ENCODE measurements at places on chromosomes 2 and 18.

DNA sequence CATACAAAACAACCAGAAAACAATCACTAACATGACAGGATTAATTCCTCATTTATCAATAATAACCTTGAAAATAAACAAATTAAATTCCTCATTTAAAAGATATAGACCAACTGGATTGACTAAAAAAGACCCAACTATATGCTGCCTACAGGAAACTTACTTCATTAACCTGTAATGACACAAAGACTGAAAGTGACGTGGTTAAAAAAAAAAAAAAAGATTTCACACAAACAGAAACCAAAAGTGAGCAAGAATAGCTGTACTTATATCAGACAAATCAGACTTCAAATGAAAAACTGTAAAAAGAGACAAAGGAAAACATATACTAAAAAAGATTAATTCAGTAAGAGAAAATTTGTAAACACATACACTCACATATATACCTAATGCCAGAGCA lies 201.2 kb downstream of the CCDC178 start:
- no peak for DNase-seq

GRCh38 chr2:127531221-127531648 lies 4.2 kb upstream of the MYO7B start:
- DNase-seq = peak; percentile 2

DNA sequence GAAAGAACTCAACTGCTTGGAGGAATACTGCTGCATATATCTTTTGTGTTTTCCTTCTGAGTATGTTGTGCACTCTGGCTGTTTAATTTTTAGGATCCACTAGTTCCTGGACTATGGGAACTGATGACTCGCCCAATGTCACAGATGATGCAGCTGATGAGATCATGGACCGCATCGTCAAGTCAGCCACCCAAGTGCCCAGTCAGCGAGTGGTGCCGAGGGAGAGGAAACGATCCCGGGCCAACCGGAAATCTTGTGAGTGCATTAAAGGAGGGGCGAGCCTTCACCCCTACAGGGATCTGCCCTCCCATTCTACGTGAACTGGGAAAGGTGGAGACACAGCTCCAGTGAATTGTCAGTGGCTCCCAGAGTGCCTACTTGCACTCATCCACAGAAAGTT lies 59.6 kb downstream of the TPGS2 start:
- DNase-seq = no peak

DNA sequence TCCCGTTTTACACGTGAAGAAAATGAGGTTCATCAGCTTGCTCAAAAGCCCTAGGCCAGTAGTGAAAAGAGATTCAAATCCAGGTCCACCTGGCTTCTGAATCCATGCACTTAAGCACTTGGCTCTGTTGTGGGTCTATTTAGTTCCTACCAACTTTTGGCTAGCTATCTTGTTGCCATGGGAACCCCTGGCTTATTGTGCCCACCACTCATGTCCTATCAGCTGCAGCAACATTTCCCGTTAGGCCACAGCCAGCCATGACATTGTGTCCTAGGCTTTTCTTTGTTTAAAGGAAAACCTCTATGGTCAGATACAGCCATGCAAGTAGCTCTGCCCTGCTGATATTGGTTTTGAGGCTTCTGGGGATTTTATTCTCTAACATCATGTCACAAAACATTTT lies 49.8 kb downstream of the PLEK start:
- DNase-seq = no peak

- peak; percentile 90 for DNase-seq
These were observed 57.3 kb upstream of the FAM117B start for GRCh38 chr2:202577250-202578183.

GRCh38 chr2:178592655-178593054 lies 112.4 kb downstream of the PLEKHA3 start:
- DNase-seq = no peak

GRCh38 chr18:23103449-23103848 lies 31.8 kb upstream of the CABLES1 start:
- no peak for DNase-seq

- no peak for DNase-seq
These were observed 89.9 kb upstream of the PELI1 start for GRCh38 chr2:64234150-64234549.

DNA sequence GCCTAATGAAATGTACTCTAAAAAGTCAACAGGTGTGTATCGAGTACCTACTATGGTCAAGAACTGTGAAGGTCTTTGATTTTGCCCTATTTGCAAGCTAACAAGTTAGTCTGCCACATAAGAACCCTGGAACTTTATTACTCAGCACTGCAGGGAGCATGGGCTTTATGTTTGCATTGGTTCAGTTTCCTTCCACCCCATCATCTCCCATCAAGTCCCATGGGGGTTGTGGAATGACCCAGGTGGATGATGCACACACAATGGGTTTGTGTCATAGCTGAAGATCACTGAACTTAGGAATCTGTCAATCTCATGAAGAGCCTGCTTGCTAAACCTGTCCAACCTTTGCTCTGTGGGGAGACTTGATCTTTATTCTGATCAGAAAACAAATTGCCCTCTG lies 265.5 kb downstream of the RPRM start:
- DNase-seq = no peak

DNA sequence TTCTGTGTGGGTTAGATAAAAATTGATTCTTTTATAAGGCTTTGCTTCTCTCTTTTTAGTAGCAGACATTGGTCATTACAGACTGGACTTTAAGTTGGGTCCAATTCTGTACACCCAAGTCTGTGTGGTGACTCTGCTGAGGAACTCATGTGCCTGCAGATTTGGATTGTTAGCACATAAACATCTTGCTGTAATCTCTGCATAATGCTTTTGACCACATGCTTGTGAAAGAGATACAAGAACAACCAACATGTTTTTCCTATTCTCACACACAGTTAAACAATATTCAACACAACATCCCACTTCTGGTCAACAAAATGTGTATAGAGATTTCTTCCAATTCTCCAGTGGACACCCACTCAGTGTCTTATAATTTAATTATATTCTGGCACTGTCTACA lies 270.1 kb downstream of the RDH14 start:
- no peak for DNase-seq

DNA sequence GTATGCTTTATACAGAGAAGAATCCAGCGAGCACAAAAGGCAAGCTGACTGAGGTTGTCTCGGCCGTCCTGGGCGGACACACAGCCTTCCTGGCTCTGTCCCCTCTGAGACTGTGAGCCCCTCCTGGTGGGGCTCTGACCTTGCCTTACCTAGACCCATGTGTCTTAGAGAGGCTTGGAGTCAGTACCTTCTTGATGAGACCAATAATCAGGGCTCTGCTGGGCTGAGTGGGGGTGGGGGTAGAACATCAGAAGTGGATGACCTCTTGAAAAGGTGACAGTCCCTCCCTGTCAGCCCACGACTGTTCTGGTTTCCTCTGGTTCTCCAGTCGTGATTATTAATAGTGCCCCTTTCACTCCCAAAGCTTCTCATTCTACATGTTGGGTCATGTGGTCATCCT lies 31.2 kb downstream of the TWIST2 start:
- DNase-seq = no peak

DNA sequence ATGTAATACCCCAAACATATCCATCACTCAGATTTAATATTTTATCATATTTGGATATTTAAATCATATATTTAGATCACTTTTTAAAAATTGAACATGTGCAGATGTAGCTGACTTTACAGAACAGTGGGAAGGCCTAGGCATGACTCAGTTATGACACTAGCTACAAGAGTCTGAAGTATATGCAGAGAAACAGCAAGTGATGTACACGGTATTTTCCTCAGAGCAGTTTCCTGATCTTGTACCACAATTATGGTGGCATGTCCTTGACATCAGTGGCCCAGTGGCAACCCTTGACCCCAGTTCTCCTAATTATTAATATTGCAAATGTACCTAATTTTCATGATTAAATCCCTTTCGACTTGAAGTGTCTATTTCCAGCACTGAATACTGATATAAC lies 28.2 kb downstream of the CDKL4 start:
- DNase-seq = no peak

DNA sequence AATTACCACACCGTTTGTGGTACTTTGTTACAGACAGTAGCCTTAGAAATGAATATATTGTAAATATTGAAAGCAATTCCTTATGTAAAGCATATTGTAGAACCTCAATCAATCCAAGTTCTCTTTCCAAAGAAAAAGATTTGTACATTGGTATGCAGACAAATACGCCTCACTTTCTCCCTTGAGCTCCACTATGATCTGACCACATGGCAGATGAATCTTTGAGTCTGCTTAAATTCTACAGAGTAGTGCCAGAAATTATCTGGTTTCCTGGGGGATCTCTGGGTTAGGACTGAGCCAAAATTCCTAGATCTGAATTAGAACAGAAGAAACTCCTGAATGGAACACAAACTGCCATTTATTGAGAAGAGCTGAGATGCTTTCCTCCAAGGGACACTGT lies 99.0 kb downstream of the CPO start:
- DNase-seq = no peak

GRCh38 chr2:231370749-231371429 lies 24.6 kb upstream of the B3GNT7 start:
- DNase-seq = no peak

DNA sequence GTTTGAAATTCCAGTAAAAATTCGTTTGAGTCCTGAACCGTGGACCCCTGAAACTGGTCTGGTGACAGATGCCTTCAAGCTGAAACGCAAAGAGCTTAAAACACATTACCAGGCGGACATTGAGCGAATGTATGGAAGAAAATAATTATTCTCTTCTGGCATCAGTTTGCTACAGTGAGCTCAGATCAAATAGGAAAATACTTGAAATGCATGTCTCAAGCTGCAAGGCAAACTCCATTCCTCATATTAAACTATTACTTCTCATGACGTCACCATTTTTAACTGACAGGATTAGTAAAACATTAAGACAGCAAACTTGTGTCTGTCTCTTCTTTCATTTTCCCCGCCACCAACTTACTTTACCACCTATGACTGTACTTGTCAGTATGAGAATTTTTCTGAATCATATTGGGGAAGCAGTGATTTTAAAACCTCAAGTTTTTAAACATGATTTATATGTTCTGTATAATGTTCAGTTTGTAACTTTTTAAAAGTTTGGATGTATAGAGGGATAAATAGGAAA lies 80.7 kb downstream of the ACSL3 start:
- no peak for DNase-seq

- no peak for DNase-seq
These were observed 152.9 kb downstream of the INSIG2 start for GRCh38 chr2:118241128-118241527.

DNA sequence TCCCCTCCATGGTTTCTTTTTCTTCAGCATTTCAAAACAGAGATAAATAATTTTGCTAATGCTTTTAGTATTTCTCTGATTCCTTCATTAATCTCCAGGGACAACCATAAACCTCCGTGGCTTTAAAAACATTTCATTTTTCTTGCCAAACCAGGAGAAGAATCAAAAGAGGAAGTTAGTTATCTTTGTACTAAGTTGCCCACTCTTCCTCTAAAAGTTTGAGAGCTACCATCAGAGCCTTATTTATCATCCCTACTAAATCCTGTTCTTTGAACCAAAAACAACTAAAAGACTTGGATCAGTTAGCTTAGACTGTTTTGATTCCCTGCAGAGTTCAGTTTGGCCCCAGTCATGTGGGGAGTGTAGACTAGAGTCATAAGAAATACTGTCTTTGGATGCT lies 208.4 kb downstream of the SETBP1 start:
- no peak for DNase-seq

- no peak for DNase-seq
These were observed 247.8 kb upstream of the HDAC4 start for GRCh38 chr2:239648607-239649006.

DNA sequence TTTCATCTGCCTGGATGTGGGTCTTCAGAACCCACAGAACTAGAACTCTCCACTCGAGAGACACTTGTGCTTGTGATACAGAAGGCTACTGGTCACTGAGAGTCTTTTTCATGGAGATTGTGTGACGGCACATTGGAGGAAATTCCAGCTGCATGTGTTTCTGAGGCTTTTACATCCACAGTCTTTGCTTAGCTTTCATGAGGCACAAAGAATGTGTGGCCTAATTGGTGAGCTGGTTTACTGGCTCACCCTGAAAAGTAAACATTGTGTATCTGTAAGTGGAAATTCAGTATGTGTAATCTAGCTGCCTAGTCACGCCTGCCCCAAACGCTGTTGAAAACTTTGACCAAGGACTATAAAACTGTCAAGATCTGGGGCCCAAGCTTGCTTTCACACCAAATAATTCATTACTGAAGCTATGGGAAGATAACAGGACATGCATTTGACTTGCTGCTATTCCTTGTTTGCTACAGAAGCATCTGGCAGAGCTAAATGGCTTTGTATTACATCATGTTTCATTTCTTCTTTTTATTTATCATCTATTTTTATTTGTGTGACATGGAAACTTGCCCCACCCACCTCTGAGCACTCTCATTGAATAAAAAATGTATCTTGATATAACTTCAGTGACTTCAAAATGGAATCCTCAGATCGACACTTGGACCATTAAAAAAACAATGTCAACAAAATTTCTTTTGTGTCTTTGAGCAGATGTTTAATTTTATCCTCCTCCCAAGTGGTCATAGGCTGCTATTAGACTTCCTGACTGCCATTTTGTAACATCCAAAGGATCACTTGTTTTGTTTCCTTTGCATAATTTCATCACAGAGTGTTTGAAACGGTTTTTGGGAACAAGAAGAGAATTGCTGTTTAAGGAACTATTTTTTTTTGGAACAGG lies 80.2 kb downstream of the EFEMP1 start:
- no peak for DNase-seq

DNA sequence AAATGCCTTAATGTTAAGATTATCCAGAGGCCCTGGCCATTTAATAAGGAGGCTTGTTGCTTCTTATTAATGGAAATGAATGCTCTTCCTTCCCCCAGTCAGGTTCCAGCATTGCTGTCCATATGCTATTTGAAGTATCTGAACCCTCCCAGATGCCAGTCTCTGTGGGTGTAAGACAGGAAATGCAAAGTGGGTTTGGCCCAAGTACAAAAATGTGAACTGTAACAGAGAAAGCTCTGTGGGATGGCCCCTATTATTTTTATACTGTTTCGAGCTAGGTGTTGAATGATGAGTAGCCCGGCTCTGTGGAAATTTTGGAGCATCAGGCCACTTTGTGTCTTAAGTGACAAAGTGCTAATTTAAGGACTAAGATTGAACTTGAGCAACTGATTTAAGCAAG lies 141.0 kb downstream of the UXS1 start:
- no peak for DNase-seq

DNA sequence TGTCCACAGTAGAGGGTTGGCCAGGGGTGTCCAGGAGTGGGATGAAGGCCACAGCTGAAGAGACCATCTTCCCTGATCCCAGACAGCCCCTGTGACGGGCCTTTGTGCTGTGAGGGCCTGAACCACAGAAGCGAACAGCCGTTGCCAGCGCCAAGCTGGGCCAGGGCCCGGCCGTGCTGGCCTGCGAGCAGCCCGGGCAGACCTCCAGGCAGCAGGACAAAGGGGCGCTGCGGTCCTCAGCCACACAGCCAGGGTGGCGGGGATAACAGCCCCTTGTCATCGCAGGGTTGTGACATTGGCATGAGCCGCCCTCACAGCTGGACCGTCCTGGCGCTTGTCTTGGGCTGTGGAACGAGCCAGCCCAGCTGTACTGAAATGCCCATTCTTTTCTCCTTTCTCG lies 161.1 kb downstream of the FAM210A start:
- no peak for DNase-seq

GRCh38 chr2:238774071-238774470 lies 73.8 kb upstream of the TWIST2 start:
- no peak for DNase-seq

- no peak for DNase-seq
These were observed 13.9 kb downstream of the CKAP2L start for GRCh38 chr2:112750560-112750843.

Data from NCI-H82 (cell line).